ENCODE measurements at places on chromosomes 6 and 20.

- DNase-seq, result no peak
These were observed 21.5 kb upstream of the TMEM244 start for GRCh38 chr6:129882510-129883023.

DNA sequence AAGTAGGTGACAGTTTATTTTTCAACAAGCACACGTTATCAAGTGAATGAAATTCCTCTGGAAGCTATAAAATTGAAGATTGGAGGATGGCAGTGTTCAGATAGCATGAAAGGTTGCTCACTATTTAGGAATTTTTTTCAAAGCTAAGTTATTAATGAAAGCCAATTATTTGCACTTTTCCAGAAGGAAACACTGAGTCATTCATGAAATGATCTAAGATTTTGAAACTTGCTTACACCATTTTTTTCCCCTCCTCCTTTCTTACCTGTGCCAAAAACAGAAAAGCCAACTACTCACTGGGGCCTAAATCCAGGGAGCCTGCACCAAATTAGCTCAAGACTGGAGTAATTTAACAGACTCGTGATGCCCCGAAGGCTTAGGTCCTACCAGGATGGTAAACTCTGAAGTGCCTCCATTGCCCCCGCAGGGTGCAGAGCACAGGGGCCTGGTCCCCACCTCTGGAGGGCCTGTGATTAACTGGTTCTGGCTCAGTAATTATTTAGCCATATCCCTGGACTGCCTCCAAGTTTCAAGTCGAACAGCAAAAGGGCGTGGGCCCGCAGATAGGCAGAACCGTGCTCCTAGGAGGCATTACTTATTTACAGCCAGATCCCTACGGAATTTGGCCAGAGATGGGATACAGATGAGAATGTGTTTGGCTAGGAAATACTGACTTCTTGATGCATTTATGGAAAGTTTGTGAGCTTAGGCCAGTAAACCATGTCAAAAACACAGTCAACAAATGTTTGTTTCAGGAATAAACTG, 28.0 kb upstream of the ZNF217 start:
- no peak for DNase-seq

DNA sequence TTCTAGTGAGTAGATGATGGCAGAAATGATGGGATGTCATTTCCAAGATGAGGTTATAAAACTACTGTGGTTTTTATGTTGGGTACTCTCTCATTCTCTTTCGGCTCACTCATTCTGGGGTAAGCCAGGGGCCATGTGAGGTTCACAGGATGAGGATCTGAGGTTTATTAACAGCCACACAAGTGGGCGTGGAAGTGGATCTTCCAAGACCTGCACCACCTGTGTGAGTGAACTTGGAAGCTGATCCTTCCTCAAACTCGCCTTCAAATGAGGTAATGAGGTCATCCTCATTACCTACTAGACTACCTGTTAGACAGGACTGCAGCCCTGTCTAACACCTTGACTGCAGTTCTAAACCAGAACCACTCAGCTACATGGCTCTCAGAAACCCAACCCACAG, 45.1 kb upstream of the TAGAP start:
- DNase-seq, result no peak

DNA sequence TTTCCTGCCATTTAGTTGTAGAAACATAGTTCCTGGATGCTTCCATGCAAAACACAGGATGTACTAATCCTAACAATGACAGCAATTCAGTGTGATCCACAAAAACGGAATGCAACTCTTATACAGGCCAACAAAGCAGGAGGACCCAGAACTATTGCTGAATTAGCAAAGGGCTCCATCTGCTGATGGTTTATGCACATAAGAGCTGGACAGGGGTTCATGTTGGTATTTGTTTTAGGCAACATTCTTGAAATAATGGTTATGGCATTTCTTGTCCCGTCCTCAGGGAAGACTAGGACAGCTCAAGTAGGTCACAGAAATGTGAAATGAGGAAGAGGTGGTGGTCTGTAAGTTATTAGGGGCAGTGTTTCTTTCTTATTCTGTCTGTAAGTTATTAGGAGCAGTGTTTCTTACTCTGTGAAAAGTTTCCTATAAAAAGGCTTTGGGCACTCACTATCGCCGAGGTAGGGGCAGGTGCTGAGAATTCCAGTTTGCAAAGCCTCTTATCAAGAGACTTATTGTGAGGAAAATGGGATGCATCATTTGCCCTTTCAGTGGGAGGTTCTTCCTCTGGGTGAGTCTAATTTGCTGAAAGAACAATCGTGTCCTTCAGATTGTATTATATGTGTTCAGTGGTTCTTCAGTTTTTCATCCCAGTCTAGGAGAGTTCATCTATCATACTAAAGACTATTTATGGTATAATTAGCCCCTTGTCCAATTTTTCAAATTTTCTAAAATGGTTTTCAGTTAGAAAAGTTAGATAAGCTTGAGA, 171.1 kb downstream of the MCHR2 start:
- DNase-seq, result no peak

DNA sequence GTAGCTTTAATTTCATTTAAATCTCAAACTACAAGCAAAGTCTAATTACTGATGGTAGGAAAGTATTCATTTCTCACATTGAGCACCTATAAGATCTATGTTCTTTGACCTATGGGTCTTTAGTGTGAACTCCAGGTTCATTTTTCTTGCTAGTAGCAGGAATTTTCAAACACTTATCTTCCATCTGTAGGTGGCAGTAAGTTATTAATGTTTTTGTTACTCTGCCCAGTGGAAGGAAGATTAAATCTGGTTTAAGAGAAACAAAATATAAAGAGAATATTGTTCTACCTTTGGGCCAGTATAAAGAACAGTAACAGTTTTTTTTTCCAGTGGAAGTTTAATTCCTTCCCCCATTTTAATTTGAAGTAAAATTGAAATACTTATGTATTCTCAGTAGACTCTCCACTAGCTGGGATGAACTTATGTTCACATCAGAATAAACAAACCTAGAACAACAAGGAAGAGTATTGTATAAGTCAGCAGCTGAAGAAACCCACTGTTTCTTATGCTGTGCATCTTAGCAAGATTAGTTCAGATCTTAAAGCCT, 328.2 kb downstream of the PHF3 start:
- DNase-seq, result no peak

DNA sequence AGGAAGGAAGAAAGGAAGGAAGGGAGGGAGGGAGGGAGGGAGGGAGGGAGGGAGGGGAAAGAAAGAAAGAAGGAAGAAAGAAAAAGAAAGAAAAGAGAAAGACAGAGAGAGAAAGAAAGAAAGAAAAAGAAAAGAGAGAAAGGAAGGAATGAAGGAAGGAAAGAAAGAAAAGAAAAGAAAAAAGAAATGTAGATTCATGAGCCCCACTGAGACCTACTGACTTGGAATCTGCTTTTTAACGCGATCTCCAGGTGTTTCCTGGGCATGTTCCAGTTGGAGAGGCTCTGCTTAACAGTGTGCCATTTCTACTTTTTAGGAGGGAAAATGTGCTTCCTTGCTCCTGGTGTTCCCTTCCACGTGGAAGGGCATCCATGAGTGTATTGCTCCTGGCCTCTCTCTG, 16.4 kb downstream of the DEFB132 start:
- no peak for DNase-seq

GRCh38 chr6:56243518-56244070, 3.8 kb downstream of the COL21A1 start:
- DNase-seq, result no peak

GRCh38 chr20:58847463-58847862, 3.2 kb downstream of the GNAS-AS1 start:
- no peak for DNase-seq

DNA sequence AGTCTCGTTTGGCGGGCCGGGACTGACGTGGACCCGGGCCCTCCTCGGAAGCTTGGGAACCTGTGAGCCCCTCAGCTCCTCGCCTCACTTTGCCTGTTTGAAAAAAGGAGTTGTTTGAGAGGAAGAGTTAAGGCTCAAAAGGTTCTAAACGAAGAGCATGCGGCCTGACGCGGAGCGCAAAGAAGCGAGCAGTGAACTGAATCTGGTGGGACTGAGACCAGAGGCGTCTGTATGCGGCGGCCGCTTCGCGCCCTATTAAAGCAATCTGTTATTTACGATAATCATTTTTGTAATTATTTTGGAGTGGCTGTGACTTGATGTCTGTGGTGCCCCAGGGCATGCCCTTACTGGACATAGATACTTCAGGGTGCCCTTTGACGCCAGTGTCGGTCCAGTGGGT, 3.3 kb upstream of the TFAP2C start:
- no peak for DNase-seq

DNA sequence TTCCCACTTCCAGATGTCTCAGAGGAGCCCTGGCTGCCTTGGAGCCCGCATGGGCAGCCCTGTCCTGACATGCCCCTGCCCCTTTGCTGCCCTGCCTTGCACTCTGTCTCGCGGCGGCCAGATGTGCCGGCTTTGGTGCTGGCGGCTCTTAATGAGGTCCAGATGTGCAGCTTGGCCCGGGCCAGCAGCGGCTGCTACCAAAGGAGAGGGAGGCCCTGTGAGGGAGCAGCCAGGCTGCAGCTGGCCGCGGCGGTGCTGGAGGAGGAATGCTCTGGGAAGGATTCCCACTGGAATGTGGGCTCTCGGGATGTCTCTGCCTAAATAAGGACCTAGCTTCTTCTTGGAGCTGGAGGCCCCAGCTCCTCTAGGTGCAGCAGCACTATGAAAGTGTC, 72.4 kb downstream of the FGD2 start:
- DNase-seq, result no peak

DNA sequence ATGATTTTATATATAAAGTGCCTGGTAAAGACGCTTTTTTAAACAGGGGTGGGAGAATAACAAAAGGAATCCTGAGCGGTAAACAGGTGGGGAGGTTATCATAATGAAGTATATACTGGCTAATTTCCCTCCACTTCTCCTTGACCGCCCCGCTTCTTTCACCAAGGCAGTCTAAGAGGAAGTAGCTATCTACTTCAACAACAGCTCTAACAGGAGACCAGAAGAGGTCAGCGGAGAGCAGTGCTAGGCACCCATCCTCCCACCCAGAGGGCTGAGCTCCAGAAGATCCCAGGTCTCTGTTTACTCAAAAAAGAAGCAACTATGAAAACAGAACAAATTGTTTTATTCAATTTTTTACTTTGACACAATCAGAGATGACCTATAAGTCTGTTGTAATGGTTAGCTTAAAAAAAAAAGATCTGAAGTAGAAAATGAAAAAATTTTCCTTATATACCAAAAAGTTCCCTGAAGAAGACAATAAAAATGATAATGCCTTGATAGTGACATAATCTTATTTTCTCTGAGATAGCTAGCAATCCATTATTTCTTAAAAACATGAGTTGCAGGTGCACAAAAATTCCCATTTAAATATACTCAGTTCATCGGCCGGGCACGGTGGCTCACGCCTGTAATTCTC, 141.1 kb downstream of the PDSS2 start:
- no peak for DNase-seq

DNA sequence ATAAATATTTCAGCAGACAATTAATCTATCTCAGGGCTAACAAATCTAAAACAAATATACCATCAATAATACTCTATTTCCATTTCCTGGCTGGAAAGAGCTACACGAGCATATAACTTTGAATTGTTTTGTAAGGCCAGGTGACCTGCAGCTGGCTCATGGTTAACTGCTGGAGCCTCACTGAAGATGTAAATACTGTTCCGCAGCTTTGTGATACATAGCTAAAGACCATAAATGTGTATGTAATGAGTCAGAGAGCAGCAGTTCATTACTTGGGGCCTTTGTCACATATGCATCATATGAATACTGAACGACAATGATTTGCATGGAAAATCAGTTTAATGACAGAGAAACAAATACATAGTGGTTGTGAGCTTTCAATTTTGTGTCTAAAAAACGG, 109.4 kb upstream of the CCN2 start:
- DNase-seq, result no peak

- DNase-seq, result no peak
These were observed 19.6 kb upstream of the RREB1 start for GRCh38 chr6:7088076-7088742.

DNA sequence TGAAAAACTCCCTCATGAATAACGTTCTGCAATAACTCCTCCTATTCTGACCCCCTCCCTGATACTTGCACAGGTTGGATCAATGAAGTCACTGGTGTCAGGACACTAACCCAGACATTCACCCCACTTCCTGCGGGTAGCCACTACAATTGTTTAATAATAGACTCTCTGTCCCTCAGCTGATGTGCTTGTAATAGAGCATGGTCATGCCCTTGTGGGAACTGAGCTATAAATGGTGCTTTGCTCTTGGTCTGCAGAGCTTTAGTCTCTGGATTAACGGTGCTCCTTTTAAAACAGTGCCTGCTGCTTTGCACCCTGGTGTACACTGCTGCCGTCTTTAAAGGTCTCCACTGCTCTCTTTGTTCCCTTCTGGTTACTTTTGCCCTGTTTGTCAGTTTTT, 127.3 kb downstream of the BACH2 start:
- DNase-seq, result no peak

- DNase-seq, result no peak
These were observed 9.1 kb upstream of the SNX9 start for GRCh38 chr6:157813750-157814455.

DNA sequence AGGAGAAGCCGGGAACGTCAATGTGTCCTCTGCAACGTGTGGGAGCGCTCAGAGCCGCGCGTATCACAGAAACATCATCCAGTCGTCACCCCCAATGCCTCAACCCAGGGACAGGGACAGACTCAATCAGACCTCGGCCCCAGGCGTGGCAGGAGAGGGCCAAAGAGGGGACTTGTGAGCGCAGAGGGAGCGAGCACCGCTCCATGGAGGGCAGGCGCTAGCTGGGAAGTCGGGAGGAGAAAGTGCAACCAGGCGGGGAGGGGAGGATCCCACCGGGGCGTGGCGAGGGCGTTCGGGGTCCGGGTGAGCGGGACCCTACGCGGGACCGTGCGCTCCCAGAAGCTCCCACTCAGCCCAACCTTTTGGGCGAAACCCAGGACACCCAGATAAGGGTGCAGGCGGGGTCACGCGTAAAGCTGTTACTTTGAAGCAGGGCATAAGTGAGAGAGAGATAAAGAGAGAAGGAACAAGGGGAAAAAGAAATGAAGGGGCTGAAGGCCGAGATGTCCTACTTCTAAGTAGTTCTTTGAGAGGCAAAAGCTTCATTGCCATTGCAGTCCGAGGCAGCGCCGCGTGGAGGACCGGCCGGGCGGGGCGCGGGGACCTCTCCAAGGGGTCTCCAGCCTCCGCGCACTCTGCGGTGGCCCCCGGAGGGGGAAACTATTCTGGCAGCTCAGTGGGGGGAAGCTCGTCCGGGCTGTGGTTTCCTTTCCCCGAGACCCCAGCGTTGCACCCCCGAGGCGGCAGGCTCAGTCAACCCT, 862 bp upstream of the SOBP start:
- DNase-seq, result peak; percentile 7

- no peak for DNase-seq
These were observed 252.4 kb downstream of the PHACTR1 start for GRCh38 chr6:12968839-12969558.

GRCh38 chr6:125008957-125009356, 46.7 kb downstream of the RNF217 start:
- no peak for DNase-seq

All from T-helper 1 cell (primary cell).